ENCODE measurements at places on chromosomes 2 and 18.

- DNase-seq = no peak
Measured at GRCh38 chr2:7825591-7826312, 856.1 kb upstream of the ID2 start.

GRCh38 chr2:60309941-60310660 lies 243.4 kb downstream of the BCL11A start:
- no peak for DNase-seq

- no peak for DNase-seq
Measured at GRCh38 chr2:112144966-112145365, 6.8 kb downstream of the FBLN7 start.

DNA sequence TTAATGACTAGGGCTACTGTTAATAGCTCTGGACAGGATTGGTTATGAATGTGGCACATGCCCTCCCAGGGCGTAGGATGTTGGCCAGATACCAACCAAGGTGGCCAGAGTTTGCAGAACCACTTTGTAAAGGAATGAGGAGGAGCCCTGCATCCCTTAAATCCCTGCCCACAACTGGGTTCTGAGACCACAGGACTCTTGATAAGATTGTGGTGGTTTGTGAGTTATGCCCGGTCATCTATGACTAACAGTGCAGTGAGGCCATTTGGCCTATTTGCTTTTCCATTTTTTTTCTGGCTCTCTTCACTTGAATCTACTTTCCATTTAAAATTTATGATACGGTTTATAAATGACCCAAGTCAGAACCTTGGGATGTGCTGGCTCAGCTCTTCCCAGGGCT lies 294.5 kb downstream of the PRKCE start:
- DNase-seq = no peak

DNA sequence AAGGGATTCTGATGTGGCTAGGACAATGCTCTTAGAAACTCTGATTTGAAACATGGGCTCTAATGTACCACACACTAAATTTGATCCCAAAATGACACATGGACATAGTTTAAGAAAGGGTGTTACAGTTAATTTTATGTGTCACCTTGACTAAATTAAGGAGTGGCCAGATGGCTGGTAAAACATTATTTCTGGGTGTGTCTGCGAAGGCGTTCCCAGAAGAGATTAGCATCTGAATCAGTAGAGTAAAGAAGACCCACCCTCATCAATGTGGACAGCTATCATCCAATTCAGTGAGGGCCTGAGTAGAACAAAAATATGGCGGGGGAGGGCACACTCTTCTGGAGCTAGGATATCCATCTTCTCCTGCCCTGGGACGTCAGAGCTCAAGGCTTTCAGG lies 283.1 kb upstream of the CHAC2 start:
- no peak for DNase-seq

- DNase-seq = no peak
Measured at GRCh38 chr2:71747559-71747958, 294.2 kb downstream of the DYSF start.

- no peak for DNase-seq
Measured at GRCh38 chr18:44744161-44745121, 63.8 kb downstream of the SETBP1 start.
